ENCODE measurements at places on chromosomes 13 and 19.

DNA sequence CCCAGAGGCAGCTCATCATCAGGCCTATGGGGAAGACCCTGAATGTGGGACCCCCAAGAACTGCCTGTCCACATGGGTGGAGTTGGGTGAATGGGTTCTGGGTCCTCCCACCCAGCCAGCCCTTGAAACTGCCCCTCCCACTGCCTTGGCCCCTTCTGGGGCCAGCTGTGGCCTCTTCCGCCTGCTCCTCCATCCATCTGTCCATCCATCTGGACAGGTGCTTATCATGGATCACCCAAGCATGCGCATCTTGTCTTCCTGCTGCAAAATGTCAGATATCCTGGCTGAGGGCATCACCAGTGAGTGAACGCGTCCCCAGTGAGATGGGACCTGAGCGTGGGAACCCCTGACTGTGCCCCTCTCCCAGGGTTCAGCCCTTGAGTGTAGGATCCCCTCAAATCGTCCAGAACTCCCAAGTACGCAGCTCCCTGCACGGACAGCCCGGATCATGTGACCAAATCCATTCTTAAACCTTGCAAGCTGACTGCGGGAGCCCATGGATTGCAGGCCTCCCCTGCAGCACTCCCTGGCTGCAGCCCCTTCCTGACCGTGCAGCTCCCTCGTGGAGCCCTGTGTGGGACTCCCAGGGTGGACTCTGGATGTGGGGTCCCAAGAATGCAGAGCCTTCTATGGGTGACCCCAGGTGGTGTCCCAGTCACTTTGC lies 2.0 kb downstream of the STXBP2 start:
- DNase-seq = no peak

- no peak for DNase-seq
Observed at GRCh38 chr19:47188507-47189033, 42.4 kb downstream of the BBC3 start.

DNA sequence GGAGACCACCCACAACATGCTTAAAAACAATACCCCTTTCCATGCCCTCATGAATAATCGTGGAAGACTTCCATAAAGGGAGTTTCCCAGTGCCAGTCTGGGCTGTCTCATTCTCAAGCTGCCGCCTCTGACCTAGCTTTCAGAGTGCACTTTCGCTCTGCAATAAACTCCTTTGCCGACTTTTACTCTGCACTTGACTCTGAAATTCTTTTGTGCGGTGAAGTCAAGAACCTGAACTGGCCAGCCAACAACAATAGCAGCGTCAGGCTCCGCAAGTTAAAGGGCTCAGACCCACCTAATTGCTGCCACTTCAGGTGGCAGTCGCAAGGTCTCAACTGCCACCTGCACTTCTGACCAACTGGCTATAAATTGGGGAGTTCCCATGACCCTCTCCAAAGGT lies 10.3 kb upstream of the LEUTX start:
- DNase-seq = no peak

GRCh38 chr19:5417495-5418436 lies 37.5 kb upstream of the ZNRF4 start:
- no peak for DNase-seq

DNA sequence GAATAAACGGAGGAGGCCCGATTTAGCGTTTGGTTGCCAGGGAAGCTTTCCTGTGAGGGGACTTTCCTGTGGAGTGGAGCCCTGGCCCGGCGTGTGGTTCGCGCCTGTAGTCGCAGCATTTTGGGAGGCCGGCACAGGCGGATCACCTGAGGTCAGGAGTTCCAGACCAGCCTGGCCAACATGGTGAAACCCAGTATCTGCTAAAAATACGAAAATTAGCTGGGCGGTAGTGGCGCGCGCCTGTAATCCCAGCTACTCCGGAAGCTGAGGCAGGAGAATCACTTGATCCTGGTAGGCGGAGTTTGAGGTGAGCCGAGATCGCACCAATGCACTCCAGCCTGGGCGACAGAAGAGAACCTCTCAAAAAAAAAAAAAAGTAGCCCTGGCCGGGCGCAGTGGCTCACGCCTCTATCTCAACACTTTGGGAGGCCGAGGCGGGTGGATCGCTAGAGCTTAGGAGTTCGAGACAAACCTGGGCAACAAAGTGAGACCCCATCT lies 6.9 kb downstream of the KANK3 start:
- DNase-seq = no peak

DNA sequence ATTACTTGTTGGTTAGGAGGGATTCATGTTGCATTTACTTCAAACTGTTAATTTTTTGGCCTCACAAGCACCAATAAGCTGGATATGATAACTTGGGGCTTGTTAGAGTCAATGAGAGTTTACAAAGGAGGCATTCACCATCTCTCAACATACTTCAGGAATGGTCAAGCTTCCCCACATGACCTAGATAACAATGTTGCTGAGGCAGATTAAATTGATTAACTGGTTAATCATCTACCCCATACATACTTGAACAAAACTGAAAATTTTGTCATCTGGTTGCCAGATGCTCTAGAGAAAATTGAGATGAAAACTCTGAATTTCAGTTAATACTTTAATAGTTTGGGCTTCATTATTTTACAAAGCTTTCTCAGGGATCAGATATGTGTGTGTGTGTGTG lies 43.0 kb upstream of the UBL3 start:
- no peak for DNase-seq

GRCh38 chr13:36193151-36193855 lies 21.1 kb downstream of the SOHLH2 start:
- DNase-seq = no peak
